A673 (cell line): ENCODE measurements at places on chromosomes 4 and X. TPM values are rescaled to one million over a fixed set of nuclear protein-coding genes. Genes with fewer than 3 reads are reported as not detected.

The VCX3A gene
- not detected in 2 replicates for total RNA-seq

The TKTL2 gene
- total RNA-seq, result not detected in 2 replicates

The RPS6KA6 gene
- total RNA-seq, result not detected in 2 replicates

The CT45A5 gene
- total RNA-seq, result not detected in 2 replicates

The CXCL13 gene
- total RNA-seq, result not detected in 2 replicates

The PTCHD1 gene
- total RNA-seq, result 0.02 TPM in 1 of 2 replicates, not detected in the other

The TEC gene
- total RNA-seq, result 6.8 and 6.9 TPM in 2 replicates

The RTL5 gene
- 8.4 and 11.5 TPM in 2 replicates for total RNA-seq

The KLKB1 gene
- 0.39 TPM in 1 of 2 replicates, not detected in the other for total RNA-seq

The ZC4H2 gene
- not detected in 2 replicates for total RNA-seq

The CHRDL1 gene
- total RNA-seq, result 0.41 and 1.1 TPM in 2 replicates

DNA sequence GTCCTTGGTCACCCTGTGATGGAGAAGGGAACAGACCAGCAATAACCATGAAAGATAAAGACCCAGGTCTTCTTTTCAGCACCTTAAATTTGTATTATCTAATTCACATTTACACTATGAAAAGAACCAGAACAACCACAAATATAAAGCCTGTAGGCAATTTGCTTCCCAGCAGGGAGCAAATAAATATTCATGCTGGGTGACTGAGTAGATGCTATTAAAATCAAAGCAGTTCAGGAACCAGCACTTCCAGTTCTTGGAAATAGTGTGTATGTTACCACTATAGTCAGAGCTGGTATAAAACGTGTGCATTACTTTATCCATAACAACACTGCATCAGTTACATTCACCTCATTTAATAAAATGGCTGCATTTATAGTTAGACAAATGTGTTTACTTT is 177.8 kb upstream of the ETNPPL start:
- H3K27ac ChIP-seq, result no peak overlapping the region
- H3K36me3 ChIP-seq, result no peaks in the 10 kb centered on the region
- H3K4me3 ChIP-seq, result no peak overlapping the region
- H3K4me1 ChIP-seq, result peaks cover 23% of the 10 kb centered on the region

- H3K4me1 ChIP-seq, result no peaks in the 10 kb centered on the region
- H3K27me3 ChIP-seq, result no peaks in the 10 kb centered on the region
- H3K27ac ChIP-seq, result no peak overlapping the region
Observed at GRCh38 chrX:8988446-8988845, 45.5 kb downstream of the FAM9B start.

- no peaks in the 10 kb centered on the region for H3K27me3 ChIP-seq
- no peak overlapping the region for H3K4me3 ChIP-seq
- no peak overlapping the region for H3K27ac ChIP-seq
- H3K4me1 ChIP-seq, result no peaks in the 10 kb centered on the region
- no peaks in the 10 kb centered on the region for H3K36me3 ChIP-seq
- DNase-seq, result no peak
Observed at GRCh38 chr4:13215560-13215959, 268.6 kb downstream of the RAB28 start.

GRCh38 chr4:183333202-183333601 is 11.0 kb upstream of the CLDN24 start:
- H3K36me3 ChIP-seq, result no peaks in the 10 kb centered on the region
- no peak overlapping the region for H3K4me3 ChIP-seq
- no peak overlapping the region for H3K27ac ChIP-seq
- DNase-seq, result no peak
- no peaks in the 10 kb centered on the region for H3K27me3 ChIP-seq

GRCh38 chr4:84492737-84493091 is 6.4 kb downstream of the NKX6-1 start:
- DNase-seq, result no peak
- no peak overlapping the region for H3K27ac ChIP-seq
- no peaks in the 10 kb centered on the region for H3K27me3 ChIP-seq
- H3K4me3 ChIP-seq, result no peak overlapping the region
- H3K36me3 ChIP-seq, result peaks cover 14% of the 10 kb centered on the region
- H3K4me1 ChIP-seq, result no peaks in the 10 kb centered on the region

DNA sequence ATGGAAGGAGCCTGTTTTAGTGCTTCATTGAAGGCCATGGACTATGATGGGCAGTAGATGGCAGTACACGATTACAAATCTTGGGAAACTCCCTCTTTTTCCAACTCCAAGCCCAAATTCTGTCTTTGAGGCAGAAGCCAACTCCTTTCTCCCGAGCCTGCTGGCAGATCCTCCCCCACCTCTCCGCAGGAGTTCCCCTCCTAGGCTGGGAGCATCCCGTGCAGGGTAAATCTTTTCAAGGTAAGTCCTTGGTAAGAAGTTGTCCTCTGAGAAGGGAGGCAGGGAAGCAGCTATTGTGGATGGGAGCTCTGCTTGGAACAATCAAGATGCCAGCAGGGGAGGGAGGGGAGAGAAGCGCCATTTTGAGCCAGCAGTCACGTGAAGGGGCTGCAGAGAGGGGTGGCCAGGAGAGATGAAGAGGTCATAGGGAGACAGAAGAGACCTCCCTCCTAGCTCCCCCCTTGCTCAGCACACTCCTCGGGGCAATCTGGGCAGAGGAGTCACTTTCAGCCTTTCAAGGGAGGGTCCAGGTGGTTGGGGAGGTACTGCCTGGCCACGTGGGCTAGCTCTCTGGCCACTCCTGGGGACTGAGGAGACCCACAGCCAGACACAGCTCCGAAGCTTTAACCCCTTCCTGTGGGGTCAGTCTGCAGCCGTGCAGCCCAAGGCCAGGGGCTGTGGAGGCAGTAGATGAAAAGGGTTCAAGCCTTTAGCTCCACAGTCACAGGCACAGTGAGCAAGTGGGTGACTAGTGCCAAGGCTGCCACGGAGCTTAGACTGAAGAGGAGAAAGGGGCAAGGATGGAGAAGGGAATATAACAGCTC is 9.6 kb downstream of the CC2D2A start:
- DNase-seq, result peak; percentile 92
- H3K36me3 ChIP-seq, result no peaks in the 10 kb centered on the region

DNA sequence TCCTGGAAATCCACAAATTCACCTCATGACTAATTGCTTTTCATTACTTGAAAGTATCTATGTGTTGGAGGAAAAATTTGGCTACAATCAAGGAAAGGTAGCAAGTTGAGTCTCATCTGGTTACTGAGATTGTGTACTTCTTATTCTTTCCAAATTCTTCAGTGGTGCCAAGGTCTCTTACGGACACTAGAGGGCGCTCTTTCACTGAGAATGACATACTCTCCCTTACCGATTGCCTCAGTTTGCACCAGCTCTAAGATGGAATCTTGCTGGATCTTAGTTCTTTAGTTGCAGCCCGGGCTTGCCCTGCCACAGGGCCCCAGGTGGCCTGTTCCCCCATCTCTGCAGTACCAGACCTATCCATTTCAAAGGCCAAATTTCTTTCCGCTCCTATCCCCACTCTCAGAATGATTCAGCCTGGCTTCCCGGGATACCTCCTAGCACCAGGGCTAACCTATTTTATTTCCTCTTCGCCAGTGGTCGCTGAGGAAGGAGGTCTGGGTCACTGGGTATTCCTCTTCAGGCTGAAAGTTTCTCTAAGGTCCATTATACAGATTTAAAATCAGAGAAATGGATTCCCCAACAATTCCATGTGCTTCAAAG is 24.6 kb upstream of the GPR50 start:
- H3K4me1 ChIP-seq, result no peaks in the 10 kb centered on the region
- no peak overlapping the region for H3K4me3 ChIP-seq

GRCh38 chr4:124868495-124868894 is 156.0 kb upstream of the ANKRD50 start:
- no peak overlapping the region for H3K27ac ChIP-seq
- H3K4me3 ChIP-seq, result no peak overlapping the region
- H3K27me3 ChIP-seq, result no peaks in the 10 kb centered on the region
- no peaks in the 10 kb centered on the region for H3K36me3 ChIP-seq
- no peaks in the 10 kb centered on the region for H3K4me1 ChIP-seq

DNA sequence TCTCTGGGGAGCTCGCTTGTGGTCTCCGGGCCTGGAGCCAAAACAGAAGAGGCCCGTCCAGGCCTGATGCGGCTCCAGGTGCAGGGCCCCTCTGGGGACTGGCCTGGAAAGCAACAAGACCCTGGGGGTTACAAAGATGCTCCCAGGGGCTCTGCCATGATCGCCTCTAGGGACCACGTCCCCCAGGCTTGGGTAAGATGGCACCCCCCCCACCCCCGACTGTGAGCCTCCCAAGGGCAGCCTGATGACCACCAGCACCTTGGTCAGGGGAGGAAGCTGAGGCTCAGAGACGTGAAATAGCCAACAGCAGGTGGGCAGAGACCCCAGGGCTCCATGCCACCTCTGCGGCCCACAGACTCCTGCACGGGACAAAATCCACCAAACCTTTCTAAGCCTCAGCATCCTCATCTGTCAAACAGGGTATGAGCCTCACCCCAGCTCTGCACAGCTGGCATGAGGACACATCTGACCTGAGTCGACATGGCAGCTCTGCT is 25.4 kb downstream of the C4orf50 start:
- no peak for DNase-seq
- no peak overlapping the region for H3K27ac ChIP-seq
- no peaks in the 10 kb centered on the region for H3K4me1 ChIP-seq
- no peaks in the 10 kb centered on the region for H3K36me3 ChIP-seq

DNA sequence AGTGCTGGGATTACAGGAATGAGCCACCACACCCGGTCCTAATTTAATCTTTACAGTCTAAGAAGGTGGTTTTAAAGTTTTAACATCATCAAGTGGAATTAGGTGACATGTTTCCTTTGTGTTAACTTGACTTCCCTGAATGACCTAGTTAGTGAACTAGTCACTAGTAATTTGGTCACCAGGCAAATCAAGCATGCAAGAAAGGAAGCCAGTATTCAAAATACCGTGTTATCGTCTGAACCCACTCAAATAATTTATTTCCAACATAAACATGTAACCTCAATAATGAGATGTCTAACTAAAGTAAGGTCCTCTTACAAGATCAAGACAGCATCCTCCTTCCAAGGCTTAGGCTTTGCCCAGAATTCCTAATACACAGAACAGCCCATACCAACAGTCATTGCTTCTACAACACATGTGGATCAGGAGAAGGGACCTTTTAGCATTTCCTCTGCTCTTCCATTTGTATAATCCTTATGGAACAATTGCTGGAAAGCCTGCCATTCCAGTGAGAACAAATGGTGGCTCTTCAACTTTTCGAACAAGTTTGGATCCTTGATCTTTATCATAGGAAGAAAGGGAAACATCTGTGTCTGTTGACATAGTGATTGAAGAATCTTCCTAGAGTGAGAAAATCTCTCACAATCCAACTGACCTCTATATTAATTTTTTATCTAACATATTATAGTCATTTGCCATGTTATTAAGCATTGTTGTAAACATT is 97.2 kb downstream of the ANXA3 start:
- no peak overlapping the region for H3K4me3 ChIP-seq
- H3K27me3 ChIP-seq, result no peaks in the 10 kb centered on the region
- no peak for DNase-seq
- no peaks in the 10 kb centered on the region for H3K36me3 ChIP-seq
- H3K4me1 ChIP-seq, result peaks cover 22% of the 10 kb centered on the region

GRCh38 chrX:129116676-129117470 is 406.4 kb downstream of the SMARCA1 start:
- H3K27ac ChIP-seq, result no peak overlapping the region
- DNase-seq, result no peak
- H3K4me1 ChIP-seq, result no peaks in the 10 kb centered on the region
- no peaks in the 10 kb centered on the region for H3K27me3 ChIP-seq
- H3K36me3 ChIP-seq, result no peaks in the 10 kb centered on the region

- no peak overlapping the region for H3K4me3 ChIP-seq
- no peak overlapping the region for H3K27ac ChIP-seq
- peaks cover 8% of the 10 kb centered on the region for H3K4me1 ChIP-seq
Observed at GRCh38 chrX:41300758-41301437, 33.1 kb upstream of the DDX3X start.

- no peak overlapping the region for H3K27ac ChIP-seq
- H3K36me3 ChIP-seq, result no peaks in the 10 kb centered on the region
- no peaks in the 10 kb centered on the region for H3K27me3 ChIP-seq
- H3K4me3 ChIP-seq, result no peak overlapping the region
- no peaks in the 10 kb centered on the region for H3K4me1 ChIP-seq
Observed at GRCh38 chr4:44760142-44760898, 34.0 kb upstream of the GNPDA2 start.

GRCh38 chr4:3860913-3861636 is 94.9 kb downstream of the ADRA2C start:
- no peak for DNase-seq
- peaks cover 7% of the 10 kb centered on the region for H3K27me3 ChIP-seq
- H3K4me1 ChIP-seq, result no peaks in the 10 kb centered on the region
- no peak overlapping the region for H3K27ac ChIP-seq
- H3K4me3 ChIP-seq, result no peak overlapping the region
- H3K36me3 ChIP-seq, result no peaks in the 10 kb centered on the region

- no peak for DNase-seq
- no peak overlapping the region for H3K4me3 ChIP-seq
- H3K27ac ChIP-seq, result no peak overlapping the region
- H3K4me1 ChIP-seq, result no peaks in the 10 kb centered on the region
- no peaks in the 10 kb centered on the region for H3K36me3 ChIP-seq
- H3K27me3 ChIP-seq, result no peaks in the 10 kb centered on the region
Observed at GRCh38 chr4:22667332-22667940, 25.3 kb upstream of the GBA3 start.

GRCh38 chr4:146477054-146477453 is 44.7 kb downstream of the SLC10A7 start:
- peaks cover 72% of the 10 kb centered on the region for H3K4me1 ChIP-seq
- H3K36me3 ChIP-seq, result peaks cover 7% of the 10 kb centered on the region
- no peak overlapping the region for H3K4me3 ChIP-seq
- no peaks in the 10 kb centered on the region for H3K27me3 ChIP-seq

DNA sequence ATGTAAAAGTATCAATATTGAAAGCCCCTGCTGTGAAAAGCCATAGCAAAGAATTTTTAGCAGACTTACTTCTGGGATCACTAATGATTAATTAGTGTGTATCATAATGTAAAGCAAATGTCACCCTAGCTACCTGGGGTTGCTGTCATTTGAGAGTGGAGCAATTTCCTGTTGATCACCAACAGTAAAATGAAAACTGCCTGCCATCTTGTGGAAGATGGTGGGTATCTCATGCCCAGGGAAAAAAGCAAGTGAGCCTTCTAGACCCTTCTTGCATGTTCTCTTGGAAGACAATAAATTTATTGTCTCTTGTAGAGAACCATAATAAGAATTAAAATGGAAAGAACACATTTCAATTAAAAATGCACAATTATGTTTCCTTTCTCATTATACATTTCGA is 360.2 kb downstream of the ZIC3 start:
- H3K27ac ChIP-seq, result no peak overlapping the region
- no peaks in the 10 kb centered on the region for H3K36me3 ChIP-seq
- H3K27me3 ChIP-seq, result no peaks in the 10 kb centered on the region
- H3K4me3 ChIP-seq, result no peak overlapping the region
- peak; percentile 47 for DNase-seq

- H3K27ac ChIP-seq, result no peak overlapping the region
- no peaks in the 10 kb centered on the region for H3K4me1 ChIP-seq
- no peak for DNase-seq
Observed at GRCh38 chr4:109648266-109648996, 54.8 kb downstream of the CASP6 start.

GRCh38 chrX:122583551-122583950 is 600.5 kb upstream of the GRIA3 start:
- no peaks in the 10 kb centered on the region for H3K36me3 ChIP-seq
- no peak overlapping the region for H3K27ac ChIP-seq
- no peak for DNase-seq
- H3K4me1 ChIP-seq, result no peaks in the 10 kb centered on the region

DNA sequence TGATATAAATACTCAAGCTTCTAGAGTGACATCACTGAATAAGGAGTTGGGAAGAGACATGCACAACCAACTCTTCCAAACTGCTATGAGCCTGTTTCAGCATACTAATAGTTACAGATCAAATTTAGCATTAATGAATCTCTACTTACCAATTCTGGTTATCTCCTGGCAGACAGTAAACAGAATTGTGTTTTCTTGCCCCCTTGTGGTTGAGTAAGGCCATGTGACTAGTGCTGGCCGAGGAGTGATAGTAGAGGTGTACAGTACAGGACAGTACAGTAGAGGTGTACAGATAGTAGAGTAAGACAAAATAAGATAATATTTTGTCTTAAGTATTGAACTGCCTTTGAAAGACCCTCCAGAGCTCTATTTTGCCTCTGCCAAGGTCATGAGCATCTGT is 681.4 kb downstream of the GABRG1 start:
- no peak overlapping the region for H3K27ac ChIP-seq
- no peaks in the 10 kb centered on the region for H3K27me3 ChIP-seq
- no peak overlapping the region for H3K4me3 ChIP-seq
